Stimulated activated CD8-positive, alpha-beta memory T cell treated with anti-CD3 and anti-CD28 coated beads, Interleukin-7, amount 100 ng/mL, for 24 hours (primary cell): ENCODE measurements at places on chromosomes 6 and 20.
A peak's percentile ranks its signal among the peaks of the same experiment; 100 is the strongest.

GRCh38 chr6:111800259-111800765 lies 72.9 kb downstream of the FYN start:
- no peak for DNase-seq

GRCh38 chr6:68880050-68880813 lies 245.2 kb downstream of the ADGRB3 start:
- DNase-seq, result no peak

DNA sequence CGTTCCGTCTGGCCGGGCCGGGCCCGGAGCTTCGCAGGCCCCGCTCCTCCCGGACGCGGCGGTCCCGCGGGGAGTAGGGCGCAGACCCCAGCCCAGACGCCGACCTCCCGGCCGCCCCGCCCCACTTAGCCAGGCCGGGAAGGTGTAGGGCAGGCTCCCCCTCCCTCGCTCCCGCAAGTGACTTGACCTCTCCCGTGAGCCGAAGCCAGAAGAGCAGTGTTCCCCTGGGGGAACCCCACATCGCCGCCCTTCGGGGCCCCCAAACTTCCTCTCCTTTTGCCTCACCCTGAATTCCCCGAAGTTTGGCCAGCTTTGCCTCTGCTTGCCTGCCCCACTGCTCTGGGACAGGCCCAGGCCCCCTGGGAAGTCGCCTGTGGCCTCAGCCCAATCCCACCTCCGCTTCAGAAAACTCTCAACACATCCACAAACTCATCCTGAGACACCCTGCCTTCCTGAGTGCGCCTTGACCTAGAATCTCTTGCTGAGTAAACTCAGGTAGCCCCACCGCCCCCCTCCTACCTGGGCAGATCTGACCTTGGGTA lies 524 bp upstream of the NOL4L start:
- DNase-seq, result no peak

GRCh38 chr6:136656121-136656520 lies 105.9 kb upstream of the MAP7 start:
- no peak for DNase-seq

DNA sequence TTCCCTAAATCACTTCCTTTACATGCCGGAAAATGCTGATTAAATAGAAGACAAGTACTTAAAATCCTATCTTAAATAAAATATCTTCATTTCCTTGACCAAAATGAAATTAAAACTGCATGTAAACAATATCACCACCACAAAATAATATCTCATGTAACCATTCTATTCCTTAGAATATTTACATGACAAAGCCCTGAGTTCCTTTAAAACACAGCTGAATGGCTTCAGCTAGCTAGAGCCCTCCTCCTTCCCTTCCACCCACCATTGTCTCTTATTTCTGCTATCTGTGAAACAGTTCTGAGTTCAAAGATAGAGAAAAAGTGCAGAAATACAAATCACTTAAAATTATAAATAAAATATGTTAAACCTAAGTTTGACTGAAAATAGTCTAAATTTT lies 103.1 kb downstream of the HIVEP2 start:
- DNase-seq, result no peak

DNA sequence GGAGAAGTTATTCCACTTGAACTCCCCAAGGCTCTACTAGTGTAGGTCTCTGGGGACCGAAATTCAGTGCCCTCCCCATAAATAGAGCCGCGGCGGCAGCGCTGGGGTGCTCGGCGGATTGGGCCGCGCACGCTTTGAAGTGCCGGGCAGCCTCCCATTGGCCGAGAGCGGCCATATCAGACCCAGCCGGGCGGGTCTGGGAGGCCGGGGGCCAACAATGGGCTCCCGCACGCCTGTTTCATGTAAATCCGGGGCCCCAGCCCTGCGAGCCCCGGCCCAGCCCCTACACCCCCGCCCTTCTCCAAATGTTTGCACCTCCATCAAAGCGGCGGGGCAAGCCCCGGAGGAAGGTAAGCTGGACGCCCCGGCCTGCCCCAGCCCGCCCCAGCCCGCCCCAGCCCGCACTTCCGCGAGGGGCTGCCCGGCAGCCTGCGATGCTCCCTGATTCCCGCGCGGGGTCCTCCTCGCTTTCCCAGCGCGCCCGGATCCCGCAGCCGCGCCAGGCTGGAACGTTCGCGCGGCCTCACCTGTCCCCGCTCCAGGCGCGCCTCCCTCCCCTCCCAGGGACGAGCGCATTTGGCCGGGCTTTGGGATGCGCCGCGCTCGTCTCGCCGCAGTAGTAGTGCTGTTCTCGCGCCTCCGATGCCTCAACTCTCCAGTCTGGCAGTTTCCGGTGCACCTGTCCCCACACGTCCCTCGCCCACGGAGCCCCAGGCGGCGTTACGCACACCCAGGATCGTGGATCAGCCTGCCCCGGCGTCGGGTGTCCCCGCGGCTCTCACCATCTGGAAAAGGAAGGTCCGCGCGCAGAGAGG lies at the start of gene TBXT:
Gene TBXT, minus strand, starts transcription at position 51 of the 815 bp plus-strand sequence. CDS start 260 bp downstream, outside the sequence.
- DNase-seq, result no peak

DNA sequence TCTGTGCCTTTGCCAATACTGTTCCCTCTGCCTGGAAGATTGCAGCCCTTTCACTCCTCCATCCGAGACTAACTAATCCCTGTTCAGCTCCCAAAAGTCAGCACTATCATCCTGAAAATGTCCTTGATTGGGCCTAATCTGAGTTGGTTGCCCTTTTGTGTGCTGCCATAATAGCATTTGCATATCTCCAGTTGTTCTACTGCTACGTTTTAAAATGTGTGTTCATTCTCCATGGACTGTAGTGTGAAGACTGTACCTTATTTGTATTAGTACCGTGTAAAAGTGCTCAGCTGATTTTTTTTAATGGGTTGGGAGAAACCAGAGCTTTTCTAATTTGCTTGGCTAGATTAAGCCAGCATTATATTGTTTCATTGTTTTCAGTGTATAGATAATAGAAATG lies 401.3 kb downstream of the LAMA2 start:
- no peak for DNase-seq

DNA sequence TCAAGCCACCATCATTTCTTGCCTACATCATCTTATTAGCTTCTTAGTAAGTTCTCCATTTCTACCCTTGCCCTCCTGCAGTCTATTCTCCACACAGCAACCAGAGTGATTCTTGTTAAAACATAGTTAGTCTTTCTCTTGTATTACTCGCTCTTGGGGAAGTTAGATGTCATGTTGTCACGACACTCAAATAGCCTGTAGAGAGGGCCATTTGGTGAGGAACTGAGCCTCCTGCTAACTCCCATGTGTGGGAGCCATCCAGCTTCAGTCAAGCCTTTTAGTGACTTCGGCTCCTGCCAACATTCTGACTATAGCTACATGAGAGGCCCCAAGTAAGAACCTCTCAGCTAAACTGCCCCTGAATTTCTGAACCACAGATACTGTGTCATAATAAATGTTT lies 395.4 kb downstream of the CDC5L start:
- DNase-seq, result no peak

- DNase-seq, result no peak
Observed at GRCh38 chr6:164005004-164005711, 590.6 kb downstream of the QKI start.

DNA sequence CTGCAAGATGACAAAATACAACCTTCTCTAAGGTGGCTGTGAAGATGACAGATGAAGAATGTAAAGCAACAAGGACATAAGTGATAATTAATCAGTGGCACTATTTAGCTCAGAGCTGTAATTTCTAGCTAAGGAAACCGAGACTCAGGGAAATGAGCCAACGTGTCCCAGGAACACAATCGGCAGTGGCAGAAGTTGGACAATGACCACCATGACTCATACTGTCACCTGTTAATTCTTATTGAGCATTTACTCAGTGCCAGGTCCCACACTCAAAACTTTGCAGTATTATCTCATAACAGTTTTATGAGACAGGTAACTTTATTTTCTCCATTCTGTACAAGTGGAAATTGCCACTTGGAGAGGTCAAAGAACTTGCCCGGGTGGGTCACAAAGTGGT lies 55.8 kb downstream of the LAMA4 start:
- DNase-seq, result no peak

- DNase-seq, result no peak
Observed at GRCh38 chr6:92806254-92806653, 613.1 kb downstream of the EPHA7 start.

- DNase-seq, result no peak
Observed at GRCh38 chr6:126064257-126064747, 78.0 kb downstream of the TRMT11 start.

DNA sequence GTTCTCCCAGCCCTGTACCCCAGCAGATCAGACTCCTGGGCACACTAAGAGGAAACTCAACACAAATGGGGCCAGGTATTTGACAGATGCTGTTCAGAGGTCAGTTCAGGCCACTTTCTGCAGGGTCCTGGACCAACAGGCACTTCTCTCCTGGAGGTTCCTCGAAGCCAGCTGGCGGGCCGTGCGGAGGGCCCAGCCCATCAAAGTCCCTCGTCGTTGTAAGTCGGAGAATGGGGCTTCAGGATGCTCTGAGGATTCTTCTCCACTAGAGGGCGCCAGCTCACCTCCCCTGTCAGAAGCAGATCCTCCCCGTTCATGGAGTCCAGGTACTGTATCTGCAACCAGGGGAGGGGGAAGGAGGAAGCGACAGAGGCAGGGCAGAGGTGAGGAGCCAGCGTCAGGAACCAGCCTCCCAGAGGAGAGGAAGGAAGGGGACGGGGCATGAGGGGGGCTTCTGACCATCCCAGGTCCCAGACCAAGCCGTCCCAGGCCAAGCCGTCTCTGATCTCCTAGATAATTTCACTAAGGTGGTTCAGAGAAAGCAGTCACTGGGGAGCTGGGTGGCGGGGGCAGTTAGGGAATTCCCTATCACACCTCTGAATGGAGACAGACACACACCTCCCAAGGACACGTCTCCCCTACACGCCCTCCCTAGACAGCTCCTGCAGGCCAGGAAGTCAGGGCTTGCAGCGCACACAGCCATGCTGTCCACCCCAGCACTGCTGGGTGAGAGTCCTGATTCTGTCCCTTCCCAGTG lies 11.7 kb upstream of the FAM83C start:
- DNase-seq, result peak; percentile 68

GRCh38 chr6:51996296-51996947 lies 91.0 kb downstream of the PKHD1 start:
- no peak for DNase-seq
